H7 (cell line): ENCODE measurements at places on chromosomes 2 and 18. TPM values are rescaled to one million over a fixed set of nuclear protein-coding genes. Genes with fewer than 3 reads are reported as not detected.

The TXNDC2 gene
- total RNA-seq, result not detected in 2 replicates

The RGPD5 gene
- total RNA-seq, result 18.4 and 18.6 TPM in 2 replicates

The SLC30A3 gene
- 0.89 and 1.4 TPM in 2 replicates for total RNA-seq

GRCh38 chr2:33521791-33522281 lies 45.4 kb downstream of the RASGRP3 start:
- DNase-seq, result no peak
